ENCODE measurements at places on chromosomes 6 and 20. TPM values are rescaled to one million over a fixed set of nuclear protein-coding genes. Genes with fewer than 3 reads are reported as not detected.

Gene C6orf62
- 128 TPM for total RNA-seq

Gene MTG2
- total RNA-seq: 58.1 TPM

Gene PEX7
- 5.6 TPM for total RNA-seq

Gene MCHR2
- total RNA-seq: not detected

Gene C2
- total RNA-seq: 2.4 TPM

Gene SLC25A27
- 25.0 TPM for total RNA-seq

Gene PACRG
- total RNA-seq: not detected
